ENCODE measurements at places on chromosomes 7 and 10.

DNA sequence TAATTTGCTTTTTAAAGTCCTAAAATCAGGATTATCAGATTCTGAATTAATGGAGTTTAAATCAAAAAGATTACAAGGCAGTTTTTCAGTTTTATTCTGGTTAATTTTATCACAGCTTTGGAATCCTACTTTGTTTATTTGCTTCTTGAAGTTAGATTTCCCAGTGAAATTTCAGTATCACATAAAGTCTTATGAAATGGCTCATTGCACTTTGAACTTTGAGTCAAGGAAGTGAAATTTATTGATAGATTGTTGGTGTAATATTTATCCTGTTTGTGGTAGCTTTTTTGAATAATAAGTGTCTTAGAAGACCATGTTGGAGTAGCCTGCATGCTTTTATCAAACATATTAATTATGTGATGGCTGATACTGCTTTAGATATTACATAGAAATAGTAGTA is 92.6 kb downstream of the PTEN start:
- DNase-seq: no peak

DNA sequence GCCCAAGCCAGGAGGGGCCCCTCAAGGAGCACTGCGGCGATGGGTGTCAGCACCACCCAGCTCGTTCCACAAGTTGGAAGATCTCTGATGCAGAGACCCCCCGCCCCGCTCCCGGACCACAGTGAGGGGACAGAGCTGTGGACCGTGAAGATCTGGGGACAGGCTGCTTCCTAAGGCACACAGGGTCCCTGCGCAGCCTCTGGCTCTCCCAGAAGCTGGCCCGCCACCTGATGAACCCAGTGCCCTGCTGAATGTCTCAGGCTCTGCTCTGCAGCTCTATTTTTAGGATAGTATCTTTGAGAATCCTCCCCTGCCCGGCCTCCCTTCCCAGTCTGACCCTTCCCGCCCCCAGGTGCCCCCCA is 29.7 kb downstream of the GBX1 start:
- no peak for DNase-seq

DNA sequence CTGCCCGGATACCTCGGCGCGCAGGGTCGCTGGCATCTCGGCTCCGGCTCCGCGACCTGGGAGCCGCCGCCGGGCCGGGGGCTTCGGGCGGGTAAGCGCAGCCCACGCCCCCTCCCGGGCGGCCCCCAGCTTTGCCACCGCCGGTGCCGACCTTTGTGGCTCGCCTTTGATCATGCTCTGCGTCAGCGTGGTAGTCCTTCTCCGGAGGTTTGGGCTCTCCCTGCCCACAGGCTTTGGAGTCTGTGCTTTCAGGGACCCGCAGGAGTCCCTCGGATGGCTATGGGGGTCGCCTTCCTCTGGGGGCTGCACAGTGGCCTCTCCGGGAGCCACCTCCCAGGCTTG is 7.3 kb downstream of the ATP6V1F start:
- DNase-seq: no peak

GRCh38 chr7:45564485-45564884 is 9.7 kb upstream of the ADCY1 start:
- no peak for DNase-seq

DNA sequence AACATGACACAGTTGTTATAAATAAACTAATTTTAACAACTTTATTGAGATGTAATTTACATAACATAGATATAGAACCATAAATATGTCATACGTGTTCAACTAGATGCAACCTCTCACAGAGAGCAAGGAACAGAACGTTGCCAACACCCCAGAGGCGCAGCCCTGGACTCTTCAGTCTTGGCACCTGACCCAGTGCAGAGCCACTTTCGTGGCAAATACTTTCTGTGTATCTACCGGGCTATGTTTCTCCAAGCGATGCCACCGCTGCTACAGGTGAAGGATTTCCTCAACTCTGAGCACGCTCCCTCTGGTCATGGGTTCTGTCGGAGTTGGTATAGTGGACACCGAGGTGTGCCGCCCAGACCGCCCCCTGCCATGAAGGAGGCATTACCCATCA is 57.4 kb downstream of the TEX36 start:
- DNase-seq: no peak

DNA sequence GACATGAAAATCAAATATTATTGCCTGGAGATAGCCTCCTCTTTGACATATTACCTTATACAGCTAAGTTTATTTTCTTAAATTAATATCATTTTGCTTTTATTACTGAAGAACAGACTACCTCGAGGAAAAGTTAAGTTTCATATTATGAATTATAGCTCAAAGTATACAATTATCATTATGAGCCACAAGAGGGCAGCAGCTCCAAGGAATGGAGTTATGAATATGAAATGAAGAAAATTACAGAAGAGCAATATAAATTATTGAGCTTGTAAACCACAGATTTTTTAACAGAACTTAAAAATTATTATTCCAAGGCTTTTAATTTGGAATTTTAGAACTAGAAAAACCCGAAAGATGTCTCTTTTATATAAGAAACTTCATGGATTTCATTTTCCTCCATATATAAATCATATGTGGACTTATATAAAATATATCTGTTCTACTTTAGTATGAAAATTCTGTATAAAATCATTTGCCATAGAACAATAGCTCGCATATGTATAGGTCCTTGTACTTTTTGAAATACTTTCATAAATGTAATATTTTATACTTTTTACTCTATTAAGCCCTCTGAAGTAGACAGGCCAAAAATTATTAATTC is 40.1 kb downstream of the IQUB start:
- DNase-seq: no peak

DNA sequence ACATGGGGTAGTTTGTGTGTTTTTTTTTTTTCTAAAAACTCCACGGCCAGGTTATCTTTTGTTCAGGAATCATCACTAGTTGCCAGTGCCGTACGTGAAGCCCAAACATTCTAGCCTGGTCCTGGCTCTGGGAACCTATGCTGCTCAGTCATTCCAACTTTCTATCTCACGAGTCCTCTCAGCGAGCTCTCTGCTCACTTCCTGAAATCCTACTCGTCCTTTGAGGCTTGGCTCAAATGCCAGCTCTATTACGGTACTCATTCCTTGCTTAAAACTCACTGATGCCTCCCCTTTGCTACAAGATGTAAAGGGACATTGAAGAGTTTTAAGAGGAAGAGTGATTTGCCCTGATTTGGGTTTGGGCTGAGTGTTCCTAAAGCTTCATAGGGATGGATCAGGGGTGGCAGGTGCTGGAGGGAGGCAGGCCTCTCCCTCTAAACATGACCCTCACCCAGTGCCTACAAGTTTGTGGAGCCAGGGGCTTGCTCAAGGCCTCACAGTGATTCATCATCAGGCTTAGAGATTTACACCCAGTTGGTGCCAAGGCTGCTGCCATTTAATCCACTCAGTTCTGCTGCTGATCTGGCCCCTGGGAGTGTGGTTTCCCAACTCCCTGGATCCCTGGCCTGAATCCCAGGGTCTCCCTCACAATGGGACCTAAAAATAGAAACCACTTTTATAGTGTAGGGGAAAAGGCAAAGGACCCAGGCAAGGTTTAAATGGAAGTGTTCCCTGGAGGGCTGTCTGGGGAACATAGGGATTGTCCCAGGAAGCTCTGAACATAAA is 46.1 kb upstream of the R3HCC1L start:
- DNase-seq: no peak

DNA sequence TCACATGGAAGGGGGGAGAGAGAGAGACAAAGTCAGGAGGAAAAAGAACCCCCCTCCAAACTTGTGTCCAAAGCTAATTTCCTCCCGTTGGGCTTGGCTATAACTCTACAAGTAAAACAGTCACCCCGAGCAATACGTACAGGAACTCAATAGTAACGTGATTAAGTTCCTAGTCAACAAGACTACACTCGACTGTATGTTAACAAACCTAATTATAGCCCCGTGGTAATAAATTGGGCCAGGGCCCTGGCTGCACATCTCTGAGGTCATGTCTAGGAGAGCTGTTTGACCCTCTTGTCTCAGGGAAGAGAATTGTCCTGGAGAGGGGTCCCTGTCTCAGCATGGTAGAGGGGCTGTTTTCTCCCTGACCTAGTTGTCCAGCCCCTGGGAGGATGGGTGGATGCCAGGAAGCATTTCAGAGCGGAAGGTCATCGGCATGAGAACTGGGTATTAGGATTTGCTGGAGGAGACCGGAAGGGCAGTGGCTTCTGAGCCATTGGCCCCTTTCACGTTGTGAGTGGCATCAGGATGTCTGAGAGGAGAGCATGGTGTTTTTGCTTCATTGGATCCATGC is 60.2 kb upstream of the COMTD1 start:
- no peak for DNase-seq

- DNase-seq: no peak
These were observed 92.9 kb downstream of the BMPR1A start for GRCh38 chr10:86849181-86849894.

DNA sequence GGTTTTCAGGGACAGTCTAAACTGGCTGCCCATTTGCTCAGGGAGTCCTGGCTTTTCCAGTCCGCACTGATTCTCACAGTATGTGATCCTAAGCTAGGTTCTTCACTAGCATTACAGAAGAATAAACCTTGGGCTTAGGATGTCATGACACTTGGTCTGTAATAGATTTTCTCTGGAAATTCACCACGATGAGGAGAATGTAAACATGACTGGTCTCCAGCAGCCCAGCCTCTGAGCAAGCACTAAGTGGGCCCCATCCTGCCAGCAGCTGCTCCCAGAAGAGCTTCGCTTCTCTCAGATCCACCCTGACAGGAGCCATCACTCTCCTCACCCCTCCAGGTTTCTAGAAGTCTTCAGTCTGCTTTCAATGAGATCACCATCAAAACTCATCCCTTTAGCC is 103.7 kb upstream of the ZPBP start:
- DNase-seq: no peak

- DNase-seq: no peak
These were observed 40.3 kb downstream of the NRCAM start for GRCh38 chr7:108415821-108416536.
